ENCODE measurements at places on chromosomes 2 and 18.
A peak's percentile ranks its signal among the peaks of the same experiment; 100 is the strongest.

- DNase-seq, result peak; percentile 12
These were observed 950.7 kb upstream of the PIK3C3 start for GRCh38 chr18:41004324-41004723.

DNA sequence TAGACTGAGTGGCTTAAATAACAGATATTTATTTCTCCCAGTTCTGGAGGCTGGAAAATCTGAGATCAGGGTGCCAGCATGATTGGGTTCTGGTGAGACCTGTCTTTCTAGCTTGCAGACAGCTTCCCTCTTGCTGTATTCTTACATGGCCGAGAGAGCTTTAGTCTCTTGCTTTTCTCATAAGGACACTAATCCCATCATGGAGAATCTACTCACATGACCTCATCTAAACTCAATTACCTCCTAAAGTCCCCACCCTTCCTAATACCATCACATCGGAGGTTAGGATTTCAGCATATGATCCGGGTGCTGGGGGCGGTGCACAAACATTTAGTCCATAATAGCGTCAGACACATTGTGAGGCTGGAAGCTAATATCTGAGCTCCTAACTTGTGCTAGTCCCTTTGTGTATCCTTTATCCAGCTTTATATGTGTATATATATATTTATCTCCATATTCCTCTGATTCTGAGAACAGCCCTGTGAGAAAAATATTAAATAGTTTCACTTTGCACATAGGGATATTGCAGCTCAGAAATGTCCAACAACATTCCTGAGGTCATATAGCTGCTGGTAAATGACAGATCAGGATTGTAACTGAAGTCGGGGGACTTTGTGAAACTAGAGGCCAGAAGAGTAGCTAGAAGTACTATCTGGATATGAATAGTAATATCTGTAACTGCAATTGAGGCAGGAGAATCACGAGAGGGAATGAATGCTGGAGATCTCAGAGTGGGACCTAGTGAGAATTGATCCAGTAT, 28.9 kb downstream of the MARCHF4 start:
- no peak for DNase-seq

DNA sequence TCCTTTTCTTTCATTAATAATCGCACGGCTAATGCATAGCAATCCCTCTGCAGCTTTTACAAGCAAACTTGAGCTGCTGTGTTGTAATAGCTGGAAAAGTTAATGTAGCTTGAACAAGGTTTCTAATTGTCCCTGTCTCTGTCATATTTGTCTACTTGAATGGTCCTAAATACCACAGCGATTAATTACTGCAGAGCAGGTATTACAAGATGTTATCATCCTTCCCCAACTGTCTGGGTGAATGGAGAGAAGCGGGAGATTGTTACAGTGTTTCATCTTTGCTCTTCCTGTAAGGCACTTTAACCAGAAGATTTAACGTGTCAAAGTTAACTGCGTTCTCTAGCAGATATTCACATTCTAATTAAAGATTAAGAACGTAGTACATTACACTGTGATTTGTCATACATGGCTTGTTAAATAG, 422.2 kb upstream of the POU3F3 start:
- no peak for DNase-seq

GRCh38 chr2:232800166-232800565, 23.8 kb upstream of the KCNJ13 start:
- no peak for DNase-seq

DNA sequence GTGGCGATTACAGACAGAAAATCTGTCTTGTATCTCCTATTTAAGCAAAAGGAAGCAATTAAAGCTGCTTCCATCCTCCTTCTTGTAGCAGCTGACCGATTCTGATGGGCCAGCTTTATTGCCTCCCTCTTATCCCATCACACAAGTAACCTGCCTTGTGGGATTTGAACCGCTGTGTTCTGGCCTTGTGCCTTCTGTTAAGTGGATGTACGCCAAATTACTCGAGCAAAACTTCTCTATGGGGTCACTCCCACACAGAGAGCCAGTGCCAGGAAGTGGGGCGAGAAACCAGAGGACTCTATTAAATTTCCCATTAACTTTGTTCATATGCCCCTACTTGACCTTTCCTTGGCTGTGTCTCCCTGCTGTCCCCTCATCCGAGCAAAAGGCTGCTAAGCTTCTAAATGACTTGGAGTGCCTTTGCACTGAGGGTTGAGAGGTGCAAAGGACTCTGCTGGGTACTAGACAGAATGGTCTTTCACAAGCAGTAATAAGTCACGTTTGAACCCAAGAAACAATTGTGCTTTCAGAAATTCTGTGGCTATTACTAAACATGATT, 672.5 kb downstream of the MBD2 start:
- DNase-seq, result peak; percentile 64

- DNase-seq, result no peak
These were observed 16.0 kb downstream of the CTIF start for GRCh38 chr18:48554610-48555400.

GRCh38 chr2:187918996-187919821, 365.0 kb upstream of the TFPI start:
- DNase-seq, result no peak

DNA sequence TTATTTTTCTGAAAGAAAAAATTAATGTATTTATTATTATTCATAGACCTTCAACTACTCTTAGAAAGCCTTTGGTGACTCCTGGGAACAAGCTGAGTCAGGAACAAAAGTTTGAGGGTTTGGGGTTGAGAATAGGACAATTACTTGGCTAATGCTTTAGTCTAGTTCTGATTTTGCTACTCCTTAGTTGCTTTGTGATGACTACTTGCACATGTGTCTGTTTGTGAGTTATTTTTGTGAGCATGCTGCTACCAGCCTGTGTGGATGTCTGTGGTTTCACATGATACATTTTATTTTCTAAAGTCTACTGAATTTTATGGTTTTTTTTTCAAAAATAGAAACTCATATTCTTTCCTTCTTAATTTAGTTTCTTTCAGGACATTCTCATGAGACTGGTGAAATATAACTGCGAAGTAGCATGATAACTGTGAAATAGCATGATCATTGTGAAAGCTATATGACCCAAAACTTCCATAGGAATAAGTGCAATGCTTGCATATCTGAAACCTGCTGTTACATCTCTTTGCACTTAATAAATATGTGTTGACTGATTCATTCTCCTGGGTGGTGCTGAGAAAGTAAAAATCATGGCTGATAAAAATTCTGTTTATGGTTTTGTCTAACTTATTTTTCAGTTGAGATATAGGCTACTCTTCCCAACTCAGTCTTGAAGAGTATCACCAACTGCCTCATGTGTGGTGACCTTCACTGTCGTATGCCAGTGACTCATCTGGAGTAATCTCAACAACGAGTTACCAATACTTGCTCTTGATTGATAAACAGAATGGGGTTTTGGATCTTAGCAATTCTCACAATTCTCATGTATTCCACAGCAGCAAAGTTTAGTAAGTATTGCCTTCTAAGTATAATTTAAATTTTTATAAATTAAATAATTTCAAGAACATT, 17.9 kb upstream of the IL18R1 start:
- DNase-seq, result no peak

DNA sequence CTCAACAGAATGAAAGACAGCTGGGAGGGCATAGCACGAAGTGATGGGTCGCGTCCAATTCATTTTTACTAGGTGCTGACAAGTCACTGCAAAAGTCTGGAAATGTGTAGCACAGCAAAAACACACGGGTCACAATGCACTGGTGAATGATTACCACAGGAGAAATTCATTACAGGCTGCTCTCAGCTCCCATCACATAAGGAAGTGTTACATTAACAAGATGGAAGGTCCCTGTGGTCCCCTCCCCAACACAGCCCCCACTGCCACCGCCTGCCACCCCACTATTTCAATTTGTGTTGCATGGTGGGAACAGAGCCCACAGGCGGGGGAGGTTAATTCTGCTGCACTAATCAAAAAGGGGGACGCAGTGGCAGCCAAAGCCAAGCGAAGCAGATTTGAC, 122.8 kb downstream of the NRP2 start:
- no peak for DNase-seq

GRCh38 chr2:36246320-36246990, 109.1 kb upstream of the CRIM1 start:
- no peak for DNase-seq

DNA sequence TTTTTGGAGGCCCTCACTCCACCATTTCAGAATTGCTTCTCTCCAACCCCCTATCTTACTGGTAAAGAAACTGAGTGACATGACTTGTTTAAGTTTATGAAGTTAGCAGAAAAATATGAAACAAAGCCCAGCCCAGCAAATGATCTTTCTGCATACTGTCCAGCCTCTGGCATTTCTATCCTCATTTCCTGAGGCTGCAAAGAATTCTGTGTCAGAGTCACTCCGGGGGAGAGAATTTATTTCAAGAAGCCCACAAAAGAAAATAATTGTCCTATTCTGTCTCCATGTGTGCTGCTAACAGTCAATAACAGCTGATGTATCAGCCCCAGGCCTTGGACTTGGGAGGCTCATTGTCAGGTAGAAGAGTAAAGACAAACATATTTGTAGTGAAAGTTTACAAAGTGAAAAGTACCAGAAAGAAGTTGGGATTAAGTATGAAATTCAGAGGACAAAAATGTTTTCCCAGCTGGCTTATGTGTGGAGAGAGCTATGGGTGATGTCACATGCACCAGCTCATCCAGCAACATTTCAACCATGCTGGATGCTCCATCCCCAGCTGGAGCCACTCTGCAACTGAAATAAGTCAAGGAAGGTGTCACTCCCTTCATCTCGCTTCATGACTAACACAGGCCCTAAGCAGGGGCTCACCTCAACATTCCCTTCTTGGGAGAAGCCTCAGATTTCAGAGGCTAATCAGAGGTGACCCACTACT, 42.3 kb downstream of the TRABD2A start:
- no peak for DNase-seq

DNA sequence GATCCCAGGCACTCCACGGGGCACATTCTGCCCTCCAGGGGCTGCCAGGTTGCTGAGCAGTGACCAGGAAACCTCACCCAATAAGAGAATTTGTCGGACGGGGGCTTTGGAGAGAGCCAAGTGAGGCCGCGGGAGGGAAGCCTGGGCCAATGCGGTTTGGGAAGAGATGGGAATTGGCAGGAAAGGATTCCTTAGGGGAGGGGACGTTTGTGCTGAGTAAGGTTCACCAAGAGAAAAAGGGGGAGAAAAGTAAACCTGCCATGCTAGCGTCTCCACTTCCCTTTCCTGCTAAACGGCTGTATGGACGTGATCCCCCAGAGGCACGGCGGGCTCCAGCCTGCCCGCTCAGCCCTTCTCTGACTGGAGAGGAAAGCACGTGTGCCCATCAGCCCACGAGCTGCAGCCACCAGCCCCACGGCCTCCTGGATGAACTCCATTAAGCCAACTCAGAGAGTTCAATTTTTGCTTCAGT, 194.4 kb upstream of the ID2 start:
- DNase-seq, result no peak

All from renal pelvis (tissue), 12 donors.